ENCODE measurements at places on chromosomes 4 and X.

GRCh38 chr4:176238157-176238610 lies 30.8 kb downstream of the ASB5 start:
- peak; percentile 91 for DNase-seq

GRCh38 chr4:7120341-7120740 lies 52.5 kb upstream of the GRPEL1 start:
- no peak for DNase-seq

DNA sequence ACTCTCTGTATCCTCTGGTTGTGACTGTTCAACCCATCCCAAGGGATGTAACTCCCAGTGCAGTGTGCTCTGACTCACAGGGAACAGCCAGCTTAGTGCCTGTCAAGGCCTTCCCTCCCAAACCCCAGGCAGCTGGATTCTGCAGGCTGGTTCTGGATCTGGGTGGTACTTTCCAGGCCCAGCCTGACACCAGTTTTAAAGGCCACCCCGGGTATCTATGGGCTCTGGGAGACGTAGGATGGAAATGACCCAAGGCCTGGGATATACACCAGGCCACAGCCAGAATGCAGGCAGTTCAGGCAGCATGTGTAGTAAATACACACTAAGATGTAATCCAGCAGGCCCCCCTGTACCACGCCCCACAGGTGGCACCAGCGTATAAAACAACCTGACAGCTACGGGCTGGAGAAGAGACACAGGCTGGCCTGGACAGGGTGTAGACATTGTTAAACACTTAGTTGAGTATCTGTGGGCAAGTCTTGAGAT lies 64.2 kb downstream of the SPINK2 start:
- DNase-seq: peak; percentile 26

- DNase-seq: no peak
Measured at GRCh38 chrX:68492583-68492982, 6.3 kb upstream of the YIPF6 start.

DNA sequence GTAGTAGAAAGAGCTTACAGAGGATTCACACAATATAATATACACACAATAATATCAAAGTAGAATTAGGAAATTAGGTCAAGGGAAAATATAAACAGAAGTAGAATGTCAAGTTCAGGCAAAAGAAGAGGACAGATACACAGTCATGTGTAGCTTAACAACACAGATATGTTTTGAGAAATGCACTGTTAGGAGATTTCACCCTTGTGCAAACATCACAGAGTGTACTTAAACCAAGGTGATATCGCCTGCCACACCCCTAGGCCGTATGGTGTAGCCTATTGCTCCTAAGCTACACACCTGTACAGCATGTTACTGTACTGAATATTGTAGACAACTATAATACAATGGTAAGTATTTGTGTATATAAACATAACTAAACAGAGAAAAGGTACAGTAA lies 110.0 kb upstream of the EDNRA start:
- DNase-seq: no peak

DNA sequence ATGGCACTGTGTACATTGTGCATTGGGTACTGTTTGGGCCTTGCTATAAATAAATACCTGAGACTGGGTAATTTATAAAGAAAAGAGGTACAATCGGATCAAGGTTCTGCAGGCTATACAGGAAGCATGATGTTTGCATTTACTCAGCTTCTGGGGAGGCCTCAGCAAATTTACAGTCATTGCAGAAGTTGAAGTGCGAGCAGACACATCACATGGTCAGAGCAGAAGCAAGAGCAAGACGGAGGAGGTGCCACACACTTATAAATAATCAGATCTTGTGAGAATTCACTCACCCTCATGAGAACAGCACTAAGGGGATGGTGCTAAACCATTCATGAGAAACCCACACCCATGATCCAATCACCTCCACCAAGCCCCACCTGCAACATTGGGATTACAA lies 505.0 kb downstream of the ARAP2 start:
- DNase-seq: no peak

DNA sequence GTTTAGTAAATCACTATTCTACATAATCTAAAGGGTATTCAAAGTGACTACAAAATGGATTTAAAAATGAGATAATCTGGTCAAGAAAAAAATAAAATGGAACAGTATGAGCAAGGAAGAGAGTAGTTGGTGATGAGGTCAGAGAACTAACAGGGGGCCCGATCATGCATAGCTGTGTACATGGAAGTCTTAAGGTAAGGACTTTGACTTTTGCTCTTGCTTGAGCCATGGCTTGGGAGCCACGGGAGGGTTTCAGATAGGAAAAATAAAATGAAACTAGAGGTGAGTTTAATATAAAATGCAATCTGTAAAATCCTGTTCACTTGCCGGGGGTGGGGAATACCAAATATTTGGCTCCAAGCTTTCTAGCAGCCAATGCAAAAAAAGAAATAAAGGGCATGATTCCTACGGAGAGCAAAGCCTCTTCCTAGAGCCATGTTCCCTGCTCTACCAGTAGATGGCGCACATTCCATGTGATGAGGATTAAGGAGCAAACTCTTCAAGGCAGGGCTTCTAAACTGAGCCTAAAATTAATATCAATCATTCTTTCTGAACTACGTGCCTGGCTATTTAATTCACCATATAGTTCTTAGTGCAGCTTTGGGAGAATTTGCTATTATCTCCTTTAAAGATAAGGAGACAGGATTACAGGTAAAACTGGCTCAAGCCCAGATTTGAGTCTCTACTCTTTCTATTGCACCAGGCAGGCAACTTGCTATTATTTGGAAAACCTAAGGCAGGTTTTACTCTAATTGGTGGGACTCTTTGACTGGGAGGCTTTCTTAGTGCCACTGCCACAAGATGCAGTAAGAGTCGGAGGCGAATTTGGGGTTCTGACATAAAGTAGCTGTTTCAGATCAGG lies 6.8 kb upstream of the CLCN5 start:
- DNase-seq: no peak

GRCh38 chrX:147699061-147699460 lies 212.7 kb upstream of the FMR1 start:
- no peak for DNase-seq

- DNase-seq: no peak
Measured at GRCh38 chr4:105426187-105426897, 47.5 kb downstream of the PPA2 start.

GRCh38 chr4:166078383-166078782 lies 205.3 kb downstream of the TLL1 start:
- DNase-seq: no peak

GRCh38 chr4:140153718-140154571 lies at the start of gene MAML3:
Gene MAML3 (minus strand): TSS chr4:140154184. CDS start chr4:140153327, 857 bp downstream.
- DNase-seq: peak; percentile 93

DNA sequence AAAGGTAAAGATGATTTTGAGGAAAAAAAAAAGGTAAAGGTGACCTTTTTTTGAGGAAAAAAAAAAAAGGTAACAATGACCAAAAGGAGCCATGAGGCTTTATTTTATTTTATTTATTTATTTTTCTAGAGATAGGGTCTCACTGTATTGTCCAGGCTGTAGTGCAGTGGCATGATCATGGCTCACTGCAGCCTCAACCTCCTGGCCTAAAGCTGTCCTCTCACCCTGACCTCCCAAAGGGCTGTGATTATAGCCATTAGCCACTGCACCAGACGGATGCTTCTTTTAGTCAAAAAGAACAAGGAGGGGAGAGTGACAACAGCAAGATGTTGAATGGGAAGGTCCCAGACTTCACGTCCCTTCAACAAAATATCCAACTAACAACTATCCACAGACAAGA lies 30.4 kb downstream of the LRIT3 start:
- DNase-seq: no peak

DNA sequence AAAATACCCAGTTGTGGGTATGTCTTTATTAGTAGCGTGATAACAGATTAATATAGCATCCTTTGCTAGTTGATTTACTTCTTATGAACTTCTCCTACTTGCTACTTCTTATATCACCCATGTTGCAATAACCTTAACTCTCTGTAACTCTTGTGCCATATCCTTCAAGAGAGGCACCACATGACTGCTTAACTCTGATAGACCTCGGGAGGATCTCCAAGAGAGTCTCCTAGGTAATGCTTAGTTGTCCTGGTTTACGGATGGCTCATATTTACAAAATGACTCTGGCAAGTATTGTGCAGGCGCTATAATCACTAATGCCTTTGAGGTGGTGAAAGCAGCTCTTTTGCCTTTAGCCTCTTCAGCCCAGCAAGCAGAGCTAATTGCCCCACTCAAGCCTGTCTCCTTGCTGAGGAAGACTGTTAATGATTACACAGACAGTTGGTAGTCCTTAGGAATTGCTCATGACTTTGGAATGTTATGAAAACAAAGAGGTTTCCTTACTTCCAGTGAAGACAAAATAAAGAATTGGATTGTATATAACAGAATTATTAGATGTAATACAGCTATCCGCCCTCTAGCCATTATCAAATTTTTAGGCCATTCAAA lies 1305.8 kb downstream of the PCDH7 start:
- DNase-seq: peak; percentile 31

DNA sequence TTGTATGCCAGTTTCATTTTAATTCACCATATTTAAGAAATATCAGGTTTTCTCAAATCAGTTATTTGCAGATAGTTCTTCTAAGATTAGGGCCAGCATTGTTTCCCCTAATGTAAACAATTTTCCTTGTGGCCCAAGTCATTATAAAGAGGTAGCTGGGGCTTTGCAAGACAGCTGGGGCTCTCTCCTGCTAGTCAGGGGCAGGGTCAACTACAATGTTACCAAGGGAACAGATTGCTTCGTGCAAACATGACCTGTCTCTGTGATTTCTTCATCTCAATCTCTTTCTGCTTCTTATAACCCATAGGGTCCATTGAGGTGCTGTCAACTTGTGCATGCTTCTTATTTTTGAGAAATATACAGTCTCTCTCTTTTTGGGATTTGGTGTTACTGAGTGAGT lies 12.1 kb downstream of the ARMCX6 start:
- DNase-seq: no peak

Data from skeletal muscle cell (primary cell).